ENCODE measurements at places on chromosomes 3 and 15. TPM values are rescaled to one million over a fixed set of nuclear protein-coding genes. Genes with fewer than 3 reads are reported as not detected.

The CCK gene
- not detected for total RNA-seq

The C2CD4B gene
- 4.2 TPM for total RNA-seq

The FEZF2 gene
- not detected for total RNA-seq

The NUP210 gene
- 22.9 TPM for total RNA-seq

The UQCC5 gene
- 26.8 TPM for total RNA-seq

DNA sequence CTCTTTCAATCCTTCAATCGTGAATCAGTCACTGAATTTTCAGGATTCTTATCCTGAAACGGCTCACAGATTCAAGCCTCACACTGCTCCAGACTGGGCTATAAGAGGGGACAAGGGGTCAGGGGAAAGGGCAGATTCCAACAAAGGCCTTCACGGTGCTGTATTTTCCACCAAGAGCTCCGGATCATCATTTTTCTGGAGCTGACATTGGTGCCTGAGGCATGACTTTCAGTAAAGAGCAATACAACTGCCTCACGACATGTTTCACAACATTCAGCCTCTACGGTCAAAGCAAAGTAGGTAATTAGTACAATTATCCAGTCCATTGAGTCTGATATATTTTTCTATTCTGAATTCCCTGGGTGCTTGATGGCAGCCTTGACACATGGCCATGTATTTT, 185.0 kb upstream of the PRICKLE2 start:
- DNase-seq: no peak

DNA sequence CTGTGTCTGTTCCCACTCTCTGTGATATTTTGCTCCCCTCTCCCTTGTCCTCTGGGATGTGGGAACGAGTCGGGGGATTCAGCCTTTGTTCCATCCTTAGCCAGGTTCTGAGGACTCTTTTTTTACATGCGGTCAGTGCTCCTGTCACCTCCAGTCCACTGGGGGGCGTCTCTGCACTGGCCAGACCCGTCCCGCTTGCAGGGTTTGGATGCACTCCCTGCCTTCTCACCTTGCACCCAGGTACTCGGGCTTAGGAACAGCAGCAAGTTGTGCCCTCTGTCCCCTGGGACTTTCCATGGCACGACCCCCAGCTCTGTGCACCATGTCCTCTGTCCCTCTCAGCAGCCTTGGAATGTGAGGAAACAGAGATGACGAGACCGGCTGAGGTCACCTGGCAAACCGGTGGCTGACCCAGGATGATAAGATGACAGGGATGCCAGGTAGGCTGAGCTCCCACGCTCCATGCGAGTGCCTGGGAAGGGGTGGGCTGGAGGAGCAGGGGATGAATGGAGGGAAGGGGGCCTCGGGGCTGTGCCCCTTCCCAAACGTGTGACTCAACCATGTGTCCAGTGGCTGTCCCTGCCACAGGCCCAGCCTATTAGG, 27.3 kb upstream of the FGD5 start:
- DNase-seq: peak; percentile 86

DNA sequence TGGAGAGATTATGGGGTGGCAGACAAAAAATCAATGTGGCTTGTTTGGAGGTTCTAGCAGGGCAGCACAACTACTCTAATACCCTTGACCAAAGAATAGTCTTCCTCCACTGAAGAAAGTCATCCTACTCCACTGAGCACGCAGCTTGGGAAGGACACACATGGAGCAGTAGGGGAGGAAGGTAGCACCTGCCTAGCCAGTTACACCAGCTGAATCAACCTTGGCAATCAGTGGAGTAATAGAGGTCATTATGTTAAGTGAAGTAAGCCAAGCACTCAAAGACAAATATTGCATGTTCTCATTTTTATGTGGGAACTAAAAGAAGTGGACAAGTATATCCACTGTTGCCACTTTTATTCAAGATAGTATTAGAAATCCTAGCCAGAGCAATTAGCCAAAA, 555.8 kb upstream of the ALCAM start:
- no peak for DNase-seq

- DNase-seq: peak; percentile 82
These were observed 497.0 kb upstream of the TBL1XR1 start for GRCh38 chr3:177694316-177694715.

DNA sequence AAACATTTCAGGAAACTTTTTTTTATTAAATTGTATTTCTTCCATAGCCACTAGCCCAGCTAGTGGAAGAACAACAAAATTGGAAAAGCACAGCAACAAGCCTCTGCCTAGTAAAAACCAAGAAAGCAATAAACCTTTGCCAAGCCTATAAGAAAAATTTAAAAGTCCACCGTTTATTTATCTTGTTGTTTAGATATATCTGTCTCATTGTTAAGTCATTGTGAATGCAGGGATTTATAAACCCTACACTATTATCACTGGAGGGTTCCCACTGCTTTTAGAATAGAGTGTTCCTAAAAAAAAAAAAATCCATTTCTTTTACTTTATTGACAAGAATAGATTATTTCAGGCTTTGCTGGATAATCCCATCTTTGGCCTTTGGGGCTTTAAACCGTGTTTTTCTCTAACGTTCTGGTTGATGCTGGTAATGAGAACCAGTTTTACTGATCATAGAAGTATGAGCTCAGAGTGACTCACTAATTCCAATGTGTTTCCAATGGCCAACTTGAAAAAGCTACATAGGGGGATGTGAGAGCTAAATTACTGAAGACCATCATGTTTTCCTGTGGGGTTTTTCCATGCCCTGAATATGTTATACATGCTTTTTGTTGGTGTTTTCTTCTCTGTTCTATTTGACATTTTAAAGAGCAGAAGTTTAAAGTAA, 634.1 kb downstream of the RBMS3 start:
- no peak for DNase-seq

DNA sequence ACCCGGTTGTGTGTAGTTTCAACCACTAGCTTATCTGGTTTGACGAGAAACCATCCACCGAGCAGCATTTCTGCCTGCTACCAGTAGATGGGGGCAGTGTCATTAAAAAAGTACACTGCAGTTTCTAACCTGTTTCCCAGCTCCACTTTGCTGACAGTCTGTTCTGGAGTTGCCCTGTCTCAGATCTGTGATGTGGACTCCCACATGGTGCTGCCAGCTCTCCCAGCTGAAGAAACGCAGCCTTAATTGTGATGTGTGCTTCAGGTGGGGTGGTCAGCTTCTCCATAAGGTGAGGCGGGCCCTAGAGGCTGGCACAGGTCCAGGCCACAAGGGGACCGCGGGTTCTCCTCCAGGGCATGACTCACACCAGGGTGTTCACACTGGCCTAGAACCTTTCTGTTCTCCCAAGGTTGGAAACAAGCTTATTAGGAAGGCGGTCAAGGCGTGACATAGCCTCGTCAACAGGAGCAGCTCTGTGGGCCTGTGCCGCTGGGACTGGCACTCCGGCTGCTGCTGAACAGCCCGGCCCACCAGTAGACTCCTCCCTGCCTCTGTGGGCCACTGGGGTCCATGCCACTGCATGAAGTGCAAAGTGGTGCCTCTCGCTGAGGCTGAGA, 2.9 kb upstream of the FAM43A start:
- peak; percentile 88 for DNase-seq

- no peak for DNase-seq
These were observed 64.4 kb downstream of the DNAJB8 start for GRCh38 chr3:128402319-128402718.

GRCh38 chr3:161100994-161101393, 4.2 kb downstream of the B3GALNT1 start:
- no peak for DNase-seq

GRCh38 chr3:175105066-175105465, 245.9 kb downstream of the NAALADL2 start:
- no peak for DNase-seq

DNA sequence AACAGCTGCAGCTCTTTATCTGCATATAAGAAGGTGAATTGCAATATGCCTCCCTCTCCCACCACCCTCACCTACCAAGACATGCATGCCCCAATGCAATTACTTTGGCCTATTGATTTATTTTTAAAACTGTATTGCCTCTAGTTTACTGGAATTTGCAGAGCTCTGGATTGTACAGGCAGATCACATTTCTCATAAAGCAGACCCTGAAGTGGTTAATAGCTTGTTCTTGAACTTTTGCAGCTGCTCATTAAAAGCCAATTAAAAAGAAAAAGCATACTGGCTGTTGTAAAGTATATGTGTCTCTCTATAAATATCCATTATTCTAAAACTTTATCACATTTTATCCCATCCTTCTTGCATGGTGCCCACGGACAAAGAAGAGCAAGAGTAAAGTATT, 221.5 kb upstream of the TOPAZ1 start:
- no peak for DNase-seq

DNA sequence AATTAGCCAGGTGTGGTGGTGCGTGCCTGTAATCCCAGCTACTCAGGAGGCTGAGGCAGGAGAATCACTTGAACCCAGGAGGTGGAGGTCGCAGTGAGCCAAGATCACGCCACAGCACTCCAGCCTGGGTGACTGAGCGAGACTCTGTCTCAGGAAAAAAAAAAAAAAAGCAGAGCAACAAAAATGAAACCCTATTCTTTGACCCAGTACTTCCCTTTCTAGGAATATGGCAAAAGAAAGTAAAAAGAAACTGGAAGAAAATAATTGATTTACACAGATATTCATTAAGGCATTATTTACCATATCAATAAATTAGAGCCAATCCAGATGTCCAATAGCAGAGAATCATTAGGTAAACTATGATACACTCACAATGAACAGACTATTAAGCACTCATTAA, 67.0 kb downstream of the GSK3B start:
- no peak for DNase-seq

GRCh38 chr15:99158626-99159412, 53.9 kb downstream of the SYNM start:
- DNase-seq: no peak

DNA sequence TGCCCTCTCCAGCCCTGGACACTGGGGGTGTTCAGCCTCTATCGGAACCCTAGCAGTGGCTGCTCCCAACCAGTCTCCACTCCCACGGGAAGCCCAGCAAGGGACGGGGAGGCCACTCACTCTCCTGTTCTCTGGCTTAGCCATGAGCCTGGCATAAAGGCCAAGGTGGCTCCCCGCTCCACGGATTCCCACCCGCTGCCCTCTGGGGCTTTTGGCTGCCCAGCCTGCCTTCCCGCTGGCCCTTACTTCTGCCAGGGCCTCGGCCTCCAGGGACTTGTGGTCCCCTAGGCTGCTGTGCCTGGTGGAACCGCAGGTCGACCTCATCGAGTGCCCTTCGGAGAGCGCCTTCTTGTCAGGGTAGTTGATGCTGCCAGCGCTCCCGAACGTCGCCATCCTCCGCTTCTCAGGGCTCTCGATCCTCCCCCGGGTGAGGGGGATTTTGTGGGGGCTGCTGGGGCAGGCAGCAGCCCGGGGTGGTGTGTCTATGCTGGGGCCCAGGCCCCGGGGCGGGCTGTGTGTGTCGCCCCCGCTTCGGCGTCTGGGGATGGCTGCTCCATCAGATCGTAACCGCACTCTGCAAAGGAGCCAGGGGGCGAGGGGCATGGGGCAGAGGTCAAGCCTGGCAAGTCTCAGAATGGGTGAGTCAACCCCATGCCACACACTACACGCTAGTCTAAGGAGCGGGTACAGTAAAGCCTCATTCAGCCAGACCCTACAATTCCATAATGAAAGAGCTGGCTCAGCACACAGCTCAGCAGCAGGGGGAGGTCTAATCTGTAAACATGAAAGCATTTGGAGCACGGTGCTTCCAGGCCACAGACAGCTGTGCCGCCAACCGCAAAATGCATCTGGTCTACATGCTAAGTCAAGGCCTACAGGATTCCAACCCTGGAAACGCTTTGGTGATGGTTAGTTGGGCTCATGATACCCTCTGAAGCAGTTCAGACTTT, 27.3 kb upstream of the RAD18 start:
- no peak for DNase-seq

GRCh38 chr3:56125358-56126005, 342.8 kb downstream of the ERC2 start:
- DNase-seq: peak; percentile 61

GRCh38 chr3:170585008-170585936, 603 bp downstream of the SLC7A14 start:
- peak; percentile 71 for DNase-seq

DNA sequence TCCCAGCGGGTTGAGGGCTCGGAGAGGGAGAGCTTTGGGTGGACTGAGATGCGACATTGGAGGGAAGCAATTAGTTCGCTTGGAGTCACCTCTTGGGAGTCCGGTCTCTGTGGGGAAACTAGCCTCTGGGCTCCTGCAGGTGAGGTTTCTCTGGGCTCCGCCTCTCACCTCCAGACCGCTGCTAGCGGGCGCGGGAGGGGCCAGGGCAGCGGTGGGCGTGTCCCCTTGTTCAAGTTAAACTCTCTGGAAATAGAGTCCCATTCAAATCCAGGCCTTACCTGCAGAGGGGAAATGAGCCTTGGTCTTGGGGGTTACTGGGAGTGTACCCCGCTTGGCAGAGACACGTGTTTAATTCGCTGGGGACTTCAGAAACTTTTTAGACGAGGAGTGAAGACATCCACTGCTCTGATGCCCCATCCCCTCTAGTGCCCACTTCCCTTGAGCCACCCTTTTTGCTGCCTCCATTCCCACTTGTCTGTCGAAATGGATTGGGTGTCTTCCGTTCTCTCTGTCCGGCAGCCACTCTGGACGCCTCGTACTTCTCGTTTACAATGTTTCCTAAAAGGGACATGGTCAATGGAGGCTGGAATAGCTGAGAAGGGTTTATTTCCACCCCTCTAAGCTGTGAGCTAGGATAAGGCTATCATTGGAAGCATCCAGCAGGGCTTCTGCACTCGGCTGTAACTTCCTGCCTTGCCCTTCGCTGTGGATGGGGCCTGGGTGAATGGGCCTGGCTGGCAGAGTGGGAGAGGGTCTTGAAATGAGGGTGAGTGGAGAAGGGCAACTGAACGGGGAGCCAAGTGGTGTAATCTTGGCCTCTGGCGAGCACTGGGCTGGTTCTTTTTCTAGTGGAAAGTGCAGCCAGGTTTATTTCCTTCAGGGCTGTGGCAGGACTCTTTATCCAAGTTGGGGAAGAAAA, 1.1 kb downstream of the MITF start:
- DNase-seq: peak; percentile 57

DNA sequence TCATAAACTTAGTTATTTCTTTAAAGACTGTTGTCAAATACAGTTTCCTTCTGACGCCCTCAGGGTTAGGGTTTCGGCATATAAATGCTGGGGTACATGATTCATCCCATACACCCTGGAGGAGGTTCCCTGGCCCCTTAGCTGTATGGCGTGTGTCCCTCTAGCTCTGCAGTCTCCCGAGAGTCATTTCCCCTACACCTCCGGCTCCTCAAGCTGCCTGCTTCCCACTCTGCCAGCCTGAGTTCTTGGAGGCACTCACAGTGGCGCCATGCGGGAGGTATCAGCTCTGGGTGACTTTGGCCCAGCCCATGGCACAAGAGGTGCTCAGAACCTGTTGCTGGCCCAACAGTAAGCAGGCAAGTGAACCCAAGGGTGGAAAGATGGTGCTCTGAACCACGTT, 70.2 kb upstream of the TRPM1 start:
- DNase-seq: no peak

GRCh38 chr3:48652923-48653715, 9.6 kb downstream of the CELSR3 start:
- no peak for DNase-seq

GRCh38 chr15:91593067-91593466, 260.4 kb upstream of the SLCO3A1 start:
- DNase-seq: no peak

- DNase-seq: peak; percentile 51
These were observed 466.1 kb upstream of the CFAP20DC start for GRCh38 chr3:59515966-59516365.

- DNase-seq: no peak
These were observed 12.0 kb downstream of the DLL4 start for GRCh38 chr15:40941068-40941527.

GRCh38 chr3:13811614-13812013, 68.3 kb downstream of the WNT7A start:
- DNase-seq: no peak

All from kidney (tissue), 22 donors.